Foreskin melanocyte (primary cell): ENCODE measurements at places on chromosomes 1 and 21.
A peak's percentile ranks its signal among the peaks of the same experiment; 100 is the strongest.

GRCh38 chr1:241172486-241172885, 184.5 kb downstream of the RGS7 start:
- no peak for DNase-seq

DNA sequence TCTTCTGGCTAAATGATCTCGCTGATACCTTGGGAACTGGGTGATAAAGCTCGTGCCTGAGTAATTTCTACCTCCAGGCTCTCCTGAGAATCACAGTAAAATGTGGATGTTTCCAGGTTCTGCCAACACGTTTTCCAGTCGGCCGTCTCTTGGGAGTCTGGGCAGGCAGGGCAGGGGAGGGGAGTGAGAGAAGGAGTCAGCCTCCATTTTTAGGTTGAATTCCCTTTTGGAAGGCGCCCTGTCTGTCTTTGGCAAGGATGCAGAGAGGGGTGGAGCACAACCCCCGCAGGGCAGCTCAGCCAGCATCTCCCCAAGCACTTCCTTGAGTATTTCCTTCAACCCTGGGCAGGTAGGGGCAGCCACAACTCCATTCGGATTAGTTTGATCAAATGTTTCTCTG, 15.5 kb upstream of the ACTRT2 start:
- DNase-seq: no peak

- no peak for DNase-seq
Measured at GRCh38 chr1:151811181-151811580, 6.0 kb upstream of the LINGO4 start.

GRCh38 chr21:17925000-17925610, 105.9 kb upstream of the C21orf91 start:
- DNase-seq: peak; percentile 41

GRCh38 chr1:247639381-247639981, 34.1 kb downstream of the OR2G3 start:
- DNase-seq: no peak

DNA sequence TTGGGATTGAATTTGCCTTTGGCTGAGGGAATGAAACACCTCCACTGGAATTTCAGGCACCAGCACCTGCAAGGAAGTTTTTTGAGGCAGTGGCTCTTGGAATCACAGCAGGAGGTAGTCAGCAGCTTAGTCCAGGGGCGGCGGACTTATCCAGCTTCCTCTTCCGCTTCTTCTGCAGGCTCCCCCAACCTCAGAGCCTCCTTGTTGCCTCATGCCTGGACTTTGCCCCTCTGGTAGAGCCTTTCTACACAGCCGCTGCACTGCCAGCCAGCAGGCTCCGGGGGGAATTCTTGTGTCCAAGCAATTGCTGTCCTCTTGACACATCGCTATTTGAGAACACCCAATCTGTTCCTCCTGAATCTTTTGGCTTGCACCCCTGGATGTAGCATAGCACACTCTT, 4.4 kb upstream of the RHEX start:
- no peak for DNase-seq

GRCh38 chr1:95685081-95685480, 451.1 kb downstream of the RWDD3 start:
- no peak for DNase-seq

- DNase-seq: no peak
Measured at GRCh38 chr1:166844791-166845190, 5.5 kb downstream of the POGK start.

GRCh38 chr1:225842074-225842473, 32.1 kb downstream of the EPHX1 start:
- no peak for DNase-seq

GRCh38 chr1:25758466-25759070, 41.4 kb upstream of the SELENON start:
- no peak for DNase-seq

DNA sequence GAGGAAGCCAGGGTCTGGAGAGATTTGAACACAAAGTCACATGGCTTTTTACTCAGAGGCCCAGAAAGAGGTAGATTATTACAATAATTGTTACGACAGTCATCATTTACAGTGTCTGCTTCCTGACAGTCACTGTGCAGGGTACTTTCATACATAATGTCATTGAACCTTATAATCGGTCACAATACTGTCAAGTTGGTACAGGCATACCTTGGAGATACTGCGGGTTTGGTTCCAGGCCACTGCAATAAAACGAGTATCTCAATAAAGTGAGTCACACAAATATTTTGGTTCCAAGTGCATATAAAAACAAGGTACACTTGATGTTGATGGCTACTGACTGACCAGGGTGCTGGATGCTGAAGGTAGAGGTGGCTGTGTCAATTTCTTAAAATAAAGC, 112.6 kb downstream of the NOS1AP start:
- DNase-seq: no peak

DNA sequence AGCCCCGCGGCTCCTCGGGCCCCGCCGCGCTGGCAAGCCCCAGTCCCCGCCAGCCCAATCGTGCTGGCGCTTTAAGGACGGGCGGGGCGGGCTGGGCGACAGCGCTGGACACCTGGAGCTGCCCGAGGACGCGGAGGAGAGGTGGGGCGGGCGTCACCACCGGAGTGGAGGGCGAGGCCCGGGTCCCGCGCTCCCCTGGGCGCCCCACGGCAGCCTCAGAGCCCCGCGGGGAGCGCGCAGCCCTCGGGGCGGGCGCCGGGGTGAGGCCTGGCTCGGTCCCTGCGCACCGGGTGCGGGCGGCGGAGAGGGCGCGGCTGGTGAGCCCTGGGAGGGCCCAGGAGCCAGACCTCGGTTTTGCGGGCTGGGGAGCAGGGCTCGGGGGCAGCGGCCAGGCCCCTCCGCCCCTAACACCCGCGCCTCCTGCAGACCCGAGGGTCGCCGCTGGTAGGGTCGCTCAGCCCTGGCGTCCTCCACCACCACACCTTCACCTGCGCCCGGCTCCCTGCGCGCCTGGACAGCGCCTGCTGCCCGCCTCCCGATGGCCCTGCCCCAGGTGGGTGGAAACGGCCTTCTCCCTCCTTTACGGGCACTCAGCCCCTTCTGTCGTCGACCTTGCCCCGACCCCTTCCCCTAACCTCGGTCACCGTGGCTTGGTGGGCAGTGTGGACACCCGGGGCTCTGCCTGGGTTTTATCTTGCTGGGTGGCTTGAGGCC, at the start of gene TMEM61:
Gene TMEM61, plus strand, starts transcription at position 101 of the 714 bp plus-strand sequence. Its CDS starts 438 bp downstream, at position 539.
- DNase-seq: no peak

DNA sequence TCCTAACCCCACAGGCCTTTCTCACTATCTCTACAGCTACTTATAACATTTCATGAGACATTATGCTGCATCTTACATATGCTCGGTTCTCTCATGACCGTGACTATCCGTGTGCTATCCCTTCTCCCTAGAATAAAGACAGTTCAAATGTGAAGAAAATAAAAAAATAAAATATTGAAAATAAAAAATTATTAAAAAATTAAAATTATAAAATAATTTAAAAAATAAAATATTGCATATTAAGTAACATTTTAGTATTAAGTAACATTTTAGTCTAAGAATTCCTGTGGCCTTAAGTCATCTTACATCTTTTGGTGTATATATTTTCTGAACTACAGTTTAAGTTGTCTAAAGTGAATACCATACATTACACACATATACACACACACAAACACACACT, 415.5 kb downstream of the DPYD start:
- DNase-seq: no peak

- no peak for DNase-seq
Measured at GRCh38 chr1:46180082-46180616, 3.9 kb upstream of the P3R3URF start.

GRCh38 chr1:46490656-46491442, 1.2 kb downstream of the DMBX1 start:
- DNase-seq: peak; percentile 30

GRCh38 chr1:77047978-77048614, 171.1 kb downstream of the PIGK start:
- DNase-seq: no peak

DNA sequence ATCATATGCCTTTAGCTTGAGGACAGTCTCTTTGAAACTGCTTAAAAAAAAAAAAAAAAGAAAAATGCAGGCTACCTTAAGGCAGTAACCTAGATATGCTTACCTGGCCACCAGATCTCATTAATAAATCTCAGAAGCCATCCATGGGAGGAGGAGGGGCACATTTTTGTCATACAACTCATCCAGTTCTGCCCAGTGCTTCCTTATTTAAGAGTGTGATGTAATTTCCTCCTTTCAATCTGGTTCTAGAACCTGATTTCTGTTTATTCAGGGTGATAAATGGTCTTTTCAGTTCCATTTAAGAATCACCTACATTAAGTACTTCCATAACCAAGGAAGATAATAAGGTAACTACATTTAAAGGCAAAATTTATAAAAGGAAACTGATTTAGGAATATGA, 6.1 kb downstream of the ERRFI1 start:
- DNase-seq: no peak

- no peak for DNase-seq
Measured at GRCh38 chr1:16440131-16440469, 424 bp upstream of the NECAP2 start.

DNA sequence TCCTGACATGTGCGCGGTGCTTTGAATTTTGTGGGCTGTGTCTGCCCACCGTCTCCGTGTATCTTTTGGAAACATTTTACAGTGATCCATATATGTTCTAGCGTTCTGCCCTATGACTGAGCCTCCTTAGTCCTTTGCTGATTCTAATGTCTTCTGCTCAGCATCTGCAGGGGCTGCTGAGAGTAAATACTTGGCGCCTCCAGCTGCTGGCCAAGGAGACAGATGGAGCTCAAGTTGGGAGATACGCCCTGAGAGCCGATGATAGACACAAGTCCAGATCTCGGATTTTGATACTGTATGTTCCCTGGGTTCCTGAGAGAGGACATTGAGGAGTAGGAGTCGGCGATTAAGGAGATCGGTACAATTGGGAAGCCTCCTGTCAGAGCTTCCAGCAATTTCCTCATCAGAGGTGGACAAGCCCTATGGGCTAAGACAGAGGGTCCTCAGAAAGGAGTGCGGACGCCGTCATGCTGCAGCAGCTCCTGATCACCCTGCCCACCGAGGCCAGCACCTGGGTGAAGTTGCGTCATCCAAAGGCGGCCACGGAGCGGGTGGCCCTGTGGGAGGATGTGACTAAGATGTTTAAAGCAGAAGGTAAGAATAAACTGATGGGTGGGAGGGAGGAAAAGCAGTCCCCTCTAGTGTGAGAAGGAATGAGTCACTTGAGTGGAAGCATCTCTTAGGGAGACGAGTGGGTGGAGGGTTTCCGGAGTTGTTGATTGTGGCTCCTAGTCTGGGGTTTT, 390 bp downstream of the ZFP69B start:
- no peak for DNase-seq

DNA sequence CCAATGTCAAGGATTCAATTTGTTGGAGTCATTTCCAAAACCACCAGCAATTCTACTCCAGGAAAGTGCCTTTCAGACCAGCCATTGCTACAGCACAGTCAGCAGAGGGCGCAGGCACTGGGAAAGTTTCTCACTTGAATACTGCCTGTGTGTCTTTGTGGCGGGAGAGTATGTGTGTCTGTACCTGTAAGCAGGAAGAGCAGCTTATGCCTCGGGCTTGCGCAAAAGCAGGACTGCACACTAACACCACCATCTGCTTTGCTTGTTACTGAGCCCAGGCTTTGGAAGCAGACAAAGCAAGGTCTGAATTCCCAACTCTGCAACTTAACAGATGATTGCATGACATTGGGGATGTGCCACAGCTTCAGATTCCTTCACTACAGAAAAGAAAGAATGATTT, 7.0 kb upstream of the CTSE start:
- peak; percentile 29 for DNase-seq

DNA sequence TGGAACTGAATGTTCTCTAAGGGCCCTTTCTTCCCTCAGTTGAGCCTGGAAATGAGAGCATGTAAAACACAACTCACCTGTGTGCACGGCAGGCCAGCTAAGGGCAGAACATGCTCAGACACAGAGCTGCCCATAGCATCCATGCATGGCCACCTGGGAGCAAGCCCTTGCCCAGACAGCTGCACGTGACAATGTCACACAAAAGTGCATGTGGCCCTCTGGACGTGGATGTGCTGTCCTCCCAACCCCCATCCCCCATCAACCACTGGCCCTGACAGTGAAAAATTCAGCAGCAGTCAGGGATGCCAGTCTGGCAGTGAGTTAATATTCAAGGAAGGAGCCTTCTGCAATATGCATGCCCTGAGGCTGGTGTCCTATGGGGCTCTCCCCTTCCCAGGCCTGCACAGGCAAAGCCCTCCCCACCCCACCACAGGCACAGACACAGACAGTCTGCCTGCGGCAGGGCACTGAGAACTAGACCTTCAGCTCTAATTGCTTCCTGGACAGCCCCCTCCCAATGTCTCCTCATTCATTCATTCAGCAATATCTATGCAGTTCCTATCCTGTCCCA, 14.6 kb upstream of the COL16A1 start:
- DNase-seq: no peak

GRCh38 chr1:101769520-101769919, 227.2 kb downstream of the OLFM3 start:
- DNase-seq: no peak

GRCh38 chr1:7652515-7653098, 118.5 kb upstream of the VAMP3 start:
- DNase-seq: no peak

DNA sequence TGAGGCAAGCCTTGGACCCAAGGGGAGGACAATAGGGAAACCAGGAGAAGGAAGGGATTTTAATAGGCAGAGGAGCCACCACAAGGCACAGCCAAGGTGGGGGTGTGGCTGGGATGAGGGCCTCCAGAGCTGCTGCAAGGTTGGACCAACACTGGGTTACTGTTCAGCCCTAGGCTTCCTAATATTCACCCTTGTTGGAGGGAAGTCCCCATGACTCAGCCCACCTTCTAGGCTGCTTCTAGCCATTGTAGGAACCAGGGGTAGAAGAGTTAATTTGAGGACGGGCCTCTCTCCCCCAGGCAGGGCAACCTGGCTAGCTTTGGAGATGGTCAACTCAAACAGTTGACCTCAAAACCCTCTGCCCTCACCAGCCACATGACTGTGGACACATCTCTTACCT, 59.5 kb downstream of the KCNN3 start:
- no peak for DNase-seq

DNA sequence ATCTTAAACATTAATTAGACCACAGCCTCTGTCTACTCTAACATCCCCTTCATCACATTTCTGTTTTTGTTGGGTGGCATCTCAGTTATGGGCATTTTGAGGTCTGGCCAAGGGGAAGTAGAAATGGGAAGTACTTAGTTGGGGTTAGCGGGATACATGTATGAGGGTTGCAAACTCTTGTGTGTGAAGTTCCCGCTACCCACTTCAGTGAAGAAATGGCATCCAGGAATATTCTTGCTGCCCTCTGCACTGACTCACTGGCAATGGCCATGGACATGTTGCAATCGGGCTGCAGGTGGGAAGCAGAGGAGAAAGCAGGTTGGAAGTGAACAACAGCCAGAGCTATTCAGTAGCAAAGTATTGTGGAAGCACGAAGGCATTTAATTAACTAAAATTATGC, 7.4 kb downstream of the CD48 start:
- DNase-seq: no peak
